ENCODE measurements at places on chromosomes 7 and 10.

DNA sequence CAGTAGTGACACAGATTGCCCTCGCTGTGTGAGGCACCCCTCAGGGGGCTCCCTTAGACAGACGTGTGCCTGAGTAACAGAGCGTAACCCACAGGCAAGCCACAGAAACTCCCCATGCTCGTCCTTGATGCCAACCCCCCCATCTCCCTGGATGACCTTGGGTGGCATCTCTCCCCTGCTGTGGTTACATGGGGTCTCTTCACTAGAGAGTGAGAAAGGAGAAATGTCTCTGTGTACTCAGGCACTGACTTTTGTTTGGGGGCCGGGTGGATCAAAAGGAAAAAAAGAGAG is 1.1 kb upstream of the ASB10 start:
- DNase-seq: no peak

DNA sequence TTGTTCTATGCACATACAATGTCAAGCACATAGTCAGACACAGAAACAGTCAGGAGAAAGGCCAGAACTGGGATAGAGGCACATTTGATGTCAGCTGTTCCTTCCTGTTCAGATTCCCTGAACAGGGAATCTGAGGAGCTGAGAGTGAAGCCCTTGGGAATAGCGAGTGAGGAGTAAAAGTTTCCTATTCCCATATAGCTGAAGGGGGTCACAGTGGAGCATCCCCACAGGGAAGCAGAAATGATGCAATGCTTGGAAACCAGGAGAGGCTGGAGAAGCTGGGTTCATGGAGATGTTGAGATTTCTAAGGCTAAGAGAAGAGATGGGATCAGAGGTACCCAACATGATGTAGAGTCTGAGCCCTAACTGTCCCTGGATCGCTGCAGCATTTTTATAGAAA is 11.3 kb upstream of the PRXL2A start:
- no peak for DNase-seq

- no peak for DNase-seq
Measured at GRCh38 chr7:134660961-134661376, 14.3 kb downstream of the BPGM start.

DNA sequence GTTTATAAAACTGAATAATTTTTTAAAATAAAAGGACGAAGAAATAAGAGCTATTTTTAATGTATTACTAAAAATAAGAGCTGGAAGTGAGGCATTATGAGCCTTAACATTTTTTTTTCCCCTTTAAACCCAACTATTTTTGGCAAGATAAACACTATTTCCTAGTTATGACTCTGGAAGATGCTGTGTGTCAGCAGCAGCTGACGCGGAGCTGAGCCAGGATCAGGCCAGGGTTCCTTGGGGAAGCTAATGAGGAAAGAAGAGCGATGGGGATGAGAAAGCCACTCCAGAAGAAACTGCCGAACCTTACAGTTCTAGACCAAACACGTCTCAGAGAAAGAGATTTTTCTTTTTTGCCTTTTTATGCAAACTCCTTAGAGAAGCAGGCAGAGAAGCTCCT is 85.9 kb downstream of the USP6NL start:
- DNase-seq: no peak

DNA sequence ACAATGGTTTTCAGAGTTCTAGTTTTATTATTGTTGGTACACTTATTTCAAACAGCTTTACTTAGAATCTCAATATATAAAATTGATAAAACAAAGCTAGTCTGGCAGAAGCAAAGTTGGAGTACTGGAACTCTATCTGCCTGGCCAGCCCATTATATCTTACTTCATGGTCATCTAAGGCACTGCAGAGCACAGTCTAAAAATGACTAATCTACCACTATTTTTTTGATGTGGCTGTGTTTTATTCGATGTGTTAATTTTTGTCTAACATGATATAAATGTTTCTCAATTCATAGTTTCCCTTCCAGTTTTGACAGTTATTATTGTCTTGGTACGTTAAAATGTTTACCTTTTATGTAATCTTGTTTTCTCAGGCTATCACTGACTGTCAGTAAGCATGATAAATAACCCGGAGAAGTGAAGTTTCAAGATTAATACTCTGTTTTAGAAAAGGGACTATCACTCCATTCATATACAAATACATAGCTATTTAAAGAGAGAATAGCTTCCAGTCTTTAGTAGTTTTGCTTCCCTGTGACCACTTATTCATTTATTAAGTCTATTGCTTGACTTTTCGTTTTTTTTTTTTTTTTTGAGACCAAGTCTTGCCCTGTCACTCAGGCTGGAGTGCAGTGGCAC is 60.6 kb upstream of the CSTF2T start:
- no peak for DNase-seq
